SW480 (cell line): ENCODE measurements at places on chromosomes 1 and 21.

DNA sequence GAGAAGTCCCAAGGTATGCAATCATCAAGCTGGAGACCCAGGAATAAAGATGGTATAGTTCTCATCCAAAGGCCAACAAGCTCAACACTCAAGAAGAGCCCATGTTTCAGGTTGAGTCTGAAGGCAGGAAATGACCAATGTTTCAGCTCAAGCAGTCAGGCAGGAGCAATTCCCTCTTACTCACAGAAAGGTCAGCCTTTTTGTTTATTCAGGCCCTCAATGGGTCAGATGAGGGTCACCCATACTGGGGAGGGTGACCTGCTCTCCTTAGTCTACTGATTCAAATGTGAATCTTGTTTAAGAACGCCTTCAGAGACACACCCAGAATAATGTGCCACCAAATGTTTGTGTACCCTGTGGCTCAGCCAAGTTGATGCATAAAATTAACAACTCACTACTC is 262.4 kb downstream of the USP25 start:
- no peak for DNase-seq

DNA sequence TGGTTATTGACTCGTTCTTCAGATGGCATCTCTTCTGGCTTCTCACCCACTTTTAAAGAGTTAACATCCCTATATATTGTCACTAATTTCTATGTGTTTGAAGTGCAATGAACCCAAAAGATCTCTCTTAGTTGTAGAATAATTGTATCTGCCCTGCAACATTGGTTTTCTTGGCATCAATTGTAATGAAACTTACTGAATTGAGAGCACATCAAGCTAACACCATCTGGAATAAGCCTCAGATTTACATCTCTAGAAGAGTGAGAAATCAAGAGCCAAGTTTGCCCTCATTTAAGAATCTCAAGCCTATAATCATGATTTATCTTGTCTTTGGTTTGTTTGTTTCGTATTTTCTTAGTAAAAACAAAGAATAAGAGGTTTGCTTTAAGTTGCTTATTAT is 372.6 kb upstream of the LRRC7 start:
- no peak for DNase-seq

GRCh38 chr21:41475714-41476420 is 32.1 kb downstream of the TMPRSS2 start:
- no peak for DNase-seq

DNA sequence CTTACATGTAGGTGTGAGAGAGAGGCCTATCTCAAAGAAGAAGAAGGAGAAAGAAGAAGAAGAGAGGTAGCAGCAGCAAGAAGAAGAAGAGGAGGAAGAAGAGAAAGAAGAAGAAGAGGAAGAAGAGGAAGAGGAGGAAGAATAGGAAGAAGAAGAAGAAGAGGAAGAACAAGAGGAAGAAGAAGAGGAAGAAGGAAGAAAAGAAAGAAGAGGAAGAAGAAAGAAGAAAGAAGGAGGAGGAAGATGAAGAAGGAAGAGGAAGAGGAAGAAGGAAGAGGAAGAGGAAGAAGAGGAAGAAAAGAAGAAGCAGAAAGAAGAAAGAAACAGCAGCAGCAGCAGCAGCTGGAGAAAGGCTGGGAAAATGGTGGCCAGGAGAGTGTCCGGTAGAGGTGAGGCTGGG is 10.3 kb upstream of the AZIN2 start:
- DNase-seq: no peak

GRCh38 chr1:154659823-154660592 is 52.0 kb upstream of the ADAR start:
- no peak for DNase-seq

GRCh38 chr21:42554251-42554961 is 40.8 kb downstream of the SLC37A1 start:
- no peak for DNase-seq

DNA sequence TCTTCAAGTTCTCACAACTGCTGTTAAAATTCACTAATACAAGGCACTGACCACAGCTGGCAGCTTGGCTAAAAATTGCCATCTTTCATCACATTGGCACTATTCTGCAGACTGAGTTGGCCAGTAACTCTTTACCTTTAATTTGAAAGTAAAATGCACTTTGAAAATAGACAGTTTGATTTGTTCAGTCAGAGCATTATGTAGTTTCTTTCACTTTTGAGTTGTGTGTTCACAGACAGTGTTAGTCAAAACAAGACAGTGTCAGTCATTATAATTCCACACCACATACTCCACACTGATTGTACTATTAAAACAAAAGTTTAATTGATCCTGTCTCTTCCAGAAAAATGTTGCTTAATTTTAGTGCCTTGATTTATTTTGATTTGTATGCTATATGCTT is 160.7 kb downstream of the SDCCAG8 start:
- no peak for DNase-seq

- DNase-seq: no peak
Measured at GRCh38 chr1:197810812-197811211, 35.5 kb upstream of the DENND1B start.

- no peak for DNase-seq
Measured at GRCh38 chr1:221310180-221310579, 430.9 kb downstream of the HLX start.

GRCh38 chr1:35797380-35797779 is 10.4 kb upstream of the AGO4 start:
- DNase-seq: no peak

DNA sequence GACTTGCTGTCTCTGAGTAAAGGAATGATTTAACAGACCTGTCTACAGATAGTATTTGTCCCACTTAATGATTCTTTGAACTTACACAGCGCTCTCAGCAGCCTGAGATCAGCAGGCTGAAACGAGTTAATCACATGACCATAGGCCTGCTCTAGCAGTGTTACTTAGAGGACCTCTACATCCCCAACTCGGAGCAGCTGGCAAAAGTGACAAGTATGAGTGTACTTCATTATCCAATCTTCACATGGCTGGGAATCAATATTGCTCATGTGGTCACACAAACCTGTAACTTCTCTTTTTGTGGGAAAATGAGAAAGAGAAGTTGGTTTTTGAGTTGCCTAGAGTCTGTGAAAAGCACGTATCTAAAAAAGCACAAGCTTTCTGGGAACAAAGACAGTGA is 11.4 kb upstream of the ATP13A2 start:
- no peak for DNase-seq

GRCh38 chr1:227838181-227838580 is 22.7 kb downstream of the PRSS38 start:
- DNase-seq: no peak

GRCh38 chr1:162215902-162216301 is 146.4 kb downstream of the NOS1AP start:
- DNase-seq: no peak
